ENCODE measurements at places on chromosomes 7 and 10. TPM values are rescaled to one million over a fixed set of nuclear protein-coding genes. Genes with fewer than 3 reads are reported as not detected.

The KAZALD1 gene
- not detected for total RNA-seq

The CPA5 gene
- 9.4 TPM for total RNA-seq

The CD36 gene
- 6.8 TPM for total RNA-seq

The HMX2 gene
- total RNA-seq: not detected

The DMBT1 gene
- total RNA-seq: not detected

The EXOC4 gene
- total RNA-seq: 73.7 TPM

The ZNF277 gene
- 21.6 TPM for total RNA-seq

DNA sequence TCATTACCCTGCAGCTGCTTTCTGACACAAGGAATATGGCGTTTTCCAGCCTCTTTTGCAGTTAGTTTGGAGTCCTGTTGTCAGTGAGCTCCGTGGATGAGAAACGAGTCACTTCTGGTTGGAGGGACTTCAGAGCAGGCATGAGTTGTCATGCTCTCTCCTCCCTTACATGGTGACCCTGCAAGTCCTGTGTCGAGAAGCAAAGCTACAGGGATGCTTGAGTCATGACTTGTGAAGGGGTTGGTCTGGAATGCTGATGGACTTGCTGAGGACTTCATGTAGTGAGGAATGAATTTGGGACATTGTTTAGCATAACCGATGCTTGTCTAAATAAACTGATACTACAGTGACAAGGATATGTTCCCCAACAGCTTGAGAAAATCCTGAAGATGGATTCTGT, 108.8 kb downstream of the ADCYAP1R1 start:
- H3K4me3 ChIP-seq: no peak overlapping the region
- H3K27me3 ChIP-seq: no peaks in the 10 kb centered on the region
- H3K27ac ChIP-seq: no peak overlapping the region
- H3K4me1 ChIP-seq: no peaks in the 10 kb centered on the region
- DNase-seq: no peak

DNA sequence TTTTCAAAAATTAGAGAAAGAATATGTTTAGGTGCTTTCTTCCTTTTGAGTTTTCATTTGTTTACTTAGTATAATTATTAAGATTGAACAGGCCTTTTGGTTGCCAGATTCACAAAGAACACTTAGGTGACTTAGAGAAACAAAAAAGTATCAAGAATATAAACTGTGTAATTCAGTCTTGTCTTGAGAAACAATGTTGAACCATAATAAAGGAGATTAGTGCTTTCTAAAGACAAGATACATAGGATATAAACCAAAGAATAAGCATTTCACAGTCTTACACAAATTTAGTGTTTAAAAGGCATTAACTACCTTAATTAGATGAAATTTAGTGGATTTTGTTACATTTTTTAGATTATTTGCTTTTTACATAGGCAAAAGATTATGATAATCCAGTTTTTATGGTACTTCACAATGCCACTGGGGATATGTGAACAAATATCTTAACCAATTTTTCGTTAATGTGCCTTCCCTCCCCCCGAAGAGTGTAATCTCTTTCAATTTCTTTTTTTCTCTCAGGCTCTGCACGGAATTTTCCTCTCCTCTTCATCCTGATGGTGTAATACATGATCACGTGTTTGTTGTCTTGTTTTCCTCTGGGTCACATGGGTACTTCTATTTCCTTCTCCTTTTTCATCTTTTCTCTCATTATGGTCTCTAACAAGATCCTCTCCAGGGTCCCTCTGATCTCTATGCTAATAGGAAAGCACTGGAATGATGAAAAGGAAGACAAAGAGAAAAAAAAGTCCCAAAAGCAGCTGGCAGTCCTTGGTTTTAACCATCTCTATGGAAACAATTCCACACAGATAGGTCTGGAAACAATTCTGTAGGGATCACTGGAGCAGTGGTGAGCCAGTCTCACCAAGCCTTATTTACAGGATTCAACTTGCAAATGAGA, 3.7 kb upstream of the HNRNPH3 start:
- no peaks in the 10 kb centered on the region for H3K27me3 ChIP-seq
- H3K36me3 ChIP-seq: peaks cover 9% of the 10 kb centered on the region
- no peak for DNase-seq
- H3K27ac ChIP-seq: no peak overlapping the region
- H3K4me3 ChIP-seq: peak overlapping the region; percentile 67
- H3K4me1 ChIP-seq: peaks cover 14% of the 10 kb centered on the region

DNA sequence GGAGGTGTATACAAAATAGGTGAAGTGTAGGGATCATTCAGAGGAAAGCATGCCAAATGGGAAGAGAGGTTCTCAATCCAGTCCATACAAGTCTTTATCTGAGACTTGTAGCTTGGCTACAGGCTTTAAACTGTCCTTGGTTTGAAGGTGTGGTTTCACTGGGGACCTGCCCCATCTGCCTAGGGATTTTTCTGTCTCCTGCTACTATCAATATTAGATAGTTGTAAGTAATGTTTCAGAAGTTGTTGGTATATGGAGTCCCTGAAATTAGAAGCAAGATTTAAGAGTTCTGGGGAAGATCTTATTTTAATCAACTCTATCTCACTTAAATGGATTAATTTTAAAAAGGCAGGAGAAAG, 100.9 kb downstream of the ANKRD7 start:
- no peaks in the 10 kb centered on the region for H3K27me3 ChIP-seq
- peaks cover 3% of the 10 kb centered on the region for H3K4me1 ChIP-seq
- no peak overlapping the region for H3K4me3 ChIP-seq
- no peak overlapping the region for H3K27ac ChIP-seq

DNA sequence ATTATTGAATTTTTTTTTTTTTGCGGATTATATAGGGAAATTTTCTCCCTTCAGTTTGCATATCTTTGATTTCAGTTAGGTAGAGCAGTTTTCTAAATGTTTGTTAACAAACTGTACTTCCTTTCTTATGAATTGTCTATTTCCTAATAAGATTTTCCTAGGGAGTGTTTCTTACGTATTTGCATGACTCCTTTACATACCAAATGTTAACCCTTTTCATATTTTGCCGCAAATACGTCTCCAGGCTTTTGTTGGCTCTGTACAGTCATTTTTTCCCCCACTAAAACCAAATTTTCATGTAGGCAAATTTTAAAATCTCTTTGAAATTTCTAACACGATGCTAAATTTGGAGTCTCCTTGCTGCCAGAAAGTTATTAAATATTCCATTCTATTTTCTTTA, 1.9 kb upstream of the FRAT2 start:
- H3K4me3 ChIP-seq: no peak overlapping the region
- DNase-seq: no peak
- peaks cover 30% of the 10 kb centered on the region for H3K27me3 ChIP-seq
- peaks cover 13% of the 10 kb centered on the region for H3K36me3 ChIP-seq
- H3K27ac ChIP-seq: no peak overlapping the region

GRCh38 chr10:27457261-27457945, 46.7 kb upstream of the RAB18 start:
- H3K4me3 ChIP-seq: no peak overlapping the region
- peaks cover 3% of the 10 kb centered on the region for H3K4me1 ChIP-seq
- H3K27ac ChIP-seq: no peak overlapping the region
- H3K27me3 ChIP-seq: no peaks in the 10 kb centered on the region

GRCh38 chr7:157589680-157590079, 252.9 kb downstream of the DNAJB6 start:
- H3K4me3 ChIP-seq: no peak overlapping the region
- no peak overlapping the region for H3K27ac ChIP-seq
- DNase-seq: no peak
- H3K36me3 ChIP-seq: no peaks in the 10 kb centered on the region
- peaks cover 6% of the 10 kb centered on the region for H3K4me1 ChIP-seq

DNA sequence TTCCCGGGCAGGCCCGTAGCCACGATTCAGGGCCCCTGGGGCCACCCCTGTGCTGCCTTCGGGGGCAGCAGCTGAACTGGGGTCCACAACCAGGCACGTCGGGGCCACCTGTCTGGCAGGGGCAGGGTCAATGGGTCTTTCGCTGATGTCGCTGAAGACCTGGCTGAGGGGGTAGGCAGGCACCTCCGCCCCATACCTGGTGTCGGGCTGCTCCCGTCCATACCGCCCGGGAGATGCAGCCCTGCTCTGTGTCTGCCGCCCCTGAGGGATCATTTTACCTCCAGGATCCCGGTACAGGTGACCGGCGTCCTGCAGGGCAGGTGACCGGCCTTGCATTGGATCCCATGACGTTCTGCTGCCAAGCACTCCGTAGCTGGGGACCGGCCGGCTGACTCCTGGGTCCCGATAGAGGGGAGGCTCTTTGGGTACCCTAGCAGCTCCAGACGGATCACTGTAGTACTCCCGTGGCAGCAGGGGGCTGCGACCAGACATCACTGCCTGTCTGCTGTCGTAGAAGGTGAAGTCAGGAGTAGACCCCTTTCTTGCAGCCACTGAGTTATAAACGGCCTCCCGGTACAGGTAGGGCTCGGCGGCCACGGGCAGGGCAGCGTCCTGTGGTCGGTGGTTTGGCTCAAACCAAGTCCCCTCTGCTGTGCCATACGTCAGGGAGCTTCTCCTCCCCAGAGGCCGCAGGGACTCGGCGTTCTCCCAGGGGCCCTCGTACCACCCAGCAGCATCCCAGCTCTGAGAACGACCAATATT, 85.2 kb downstream of the ZRANB1 start:
- H3K27ac ChIP-seq: no peak overlapping the region
- no peak overlapping the region for H3K4me3 ChIP-seq
- H3K4me1 ChIP-seq: no peaks in the 10 kb centered on the region
- H3K27me3 ChIP-seq: peaks cover 2% of the 10 kb centered on the region
- DNase-seq: no peak

- H3K4me1 ChIP-seq: peaks cover 22% of the 10 kb centered on the region
- H3K36me3 ChIP-seq: no peaks in the 10 kb centered on the region
- H3K4me3 ChIP-seq: peak within 1 kb of the TSS; percentile 92
Measured at GRCh38 chr7:84194484-84195271, at the start of gene SEMA3A. Gene SEMA3A, minus strand, starts transcription at chr7:84194789. Its CDS starts 203 bp downstream, at chr7:84194586.

DNA sequence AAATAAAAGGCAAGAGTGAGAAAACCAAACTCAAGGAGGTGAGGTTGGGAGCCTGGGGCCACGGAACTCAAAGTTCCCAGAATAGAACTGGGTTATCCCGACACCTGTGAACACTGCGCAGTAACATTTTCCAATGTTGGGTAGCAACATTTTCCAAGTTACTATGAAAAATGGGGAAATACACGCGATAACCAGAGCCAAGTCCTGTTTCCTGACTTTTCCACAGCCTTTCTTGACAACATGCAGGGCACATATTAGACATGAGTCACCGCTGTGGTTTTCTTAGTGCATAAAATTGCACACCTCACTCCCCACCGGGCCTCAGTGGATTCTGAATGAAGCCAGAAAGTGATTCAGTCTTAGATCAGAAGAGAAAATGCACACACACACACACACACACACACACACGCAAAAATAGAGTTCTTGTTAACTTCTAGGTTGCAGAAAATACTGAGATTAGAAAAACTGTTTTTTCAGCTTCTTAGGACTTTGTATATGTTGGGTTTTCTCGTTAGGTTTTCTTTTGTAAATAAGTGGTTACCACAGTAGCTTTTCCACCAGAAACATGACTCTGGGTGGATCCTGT, 70.0 kb downstream of the CAMK1D start:
- H3K36me3 ChIP-seq: peaks cover under 1% of the 10 kb centered on the region
- H3K27ac ChIP-seq: no peak overlapping the region
- peaks cover 15% of the 10 kb centered on the region for H3K4me1 ChIP-seq
- H3K27me3 ChIP-seq: peaks cover 2% of the 10 kb centered on the region

- DNase-seq: no peak
- H3K27me3 ChIP-seq: peaks cover 6% of the 10 kb centered on the region
- H3K4me1 ChIP-seq: peaks cover 15% of the 10 kb centered on the region
- H3K4me3 ChIP-seq: no peak overlapping the region
- no peak overlapping the region for H3K27ac ChIP-seq
Measured at GRCh38 chr10:48302515-48303476, 3.7 kb upstream of the MAPK8 start.

DNA sequence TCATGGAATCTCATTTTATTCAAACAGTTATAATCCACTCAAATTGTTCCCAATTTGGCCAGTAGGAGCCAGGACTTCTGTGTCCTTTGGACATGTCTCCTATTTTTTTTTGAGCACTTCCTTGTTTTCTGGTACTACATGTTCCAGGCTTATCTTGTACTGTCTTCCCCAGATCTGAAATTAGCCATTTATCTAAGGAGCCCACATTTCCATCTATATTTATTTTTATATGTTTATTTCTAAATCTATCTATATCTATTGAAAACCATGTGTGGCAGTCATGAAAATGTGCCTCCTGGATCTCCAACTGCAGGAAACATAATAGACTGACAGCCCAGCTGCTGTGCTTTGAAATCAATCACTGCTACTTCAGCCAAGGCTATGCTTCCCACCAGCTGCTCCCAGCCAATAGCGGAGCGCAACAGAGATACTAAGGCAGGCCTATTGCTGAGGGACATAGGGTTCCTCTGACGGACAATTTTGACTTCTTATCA, 147.1 kb downstream of the LRRC4 start:
- H3K4me3 ChIP-seq: no peak overlapping the region
- peaks cover 14% of the 10 kb centered on the region for H3K36me3 ChIP-seq
- no peaks in the 10 kb centered on the region for H3K27me3 ChIP-seq
- no peak overlapping the region for H3K27ac ChIP-seq

GRCh38 chr7:16558761-16559302, 32.2 kb downstream of the LRRC72 start:
- H3K27ac ChIP-seq: no peak overlapping the region
- no peak for DNase-seq
- no peak overlapping the region for H3K4me3 ChIP-seq
- H3K27me3 ChIP-seq: no peaks in the 10 kb centered on the region

GRCh38 chr7:24665564-24666294, 91.5 kb downstream of the GSDME start:
- no peaks in the 10 kb centered on the region for H3K4me1 ChIP-seq
- H3K36me3 ChIP-seq: no peaks in the 10 kb centered on the region
- no peaks in the 10 kb centered on the region for H3K27me3 ChIP-seq
- H3K27ac ChIP-seq: no peak overlapping the region
- no peak overlapping the region for H3K4me3 ChIP-seq

DNA sequence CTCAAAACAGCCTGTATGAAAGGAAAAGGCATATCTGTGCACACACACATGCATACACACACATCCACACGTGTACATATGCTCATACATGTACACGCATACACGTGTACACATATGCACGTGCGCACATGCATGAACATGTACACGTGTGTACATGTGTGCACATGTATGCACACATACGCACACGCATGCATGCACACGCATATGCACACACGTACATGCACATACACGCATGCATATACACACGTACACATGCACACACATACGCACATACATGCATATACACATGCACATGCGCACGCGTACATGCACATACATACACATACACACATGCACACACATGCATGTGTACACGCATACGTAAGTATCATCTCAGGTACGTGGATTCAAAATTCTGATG, 19.4 kb downstream of the DIP2C start:
- H3K4me1 ChIP-seq: no peaks in the 10 kb centered on the region
- H3K4me3 ChIP-seq: no peak overlapping the region

GRCh38 chr7:80302636-80303035, 168.0 kb downstream of the GNAI1 start:
- no peaks in the 10 kb centered on the region for H3K36me3 ChIP-seq
- DNase-seq: no peak
- no peaks in the 10 kb centered on the region for H3K4me1 ChIP-seq
- no peak overlapping the region for H3K27ac ChIP-seq
- no peak overlapping the region for H3K4me3 ChIP-seq

DNA sequence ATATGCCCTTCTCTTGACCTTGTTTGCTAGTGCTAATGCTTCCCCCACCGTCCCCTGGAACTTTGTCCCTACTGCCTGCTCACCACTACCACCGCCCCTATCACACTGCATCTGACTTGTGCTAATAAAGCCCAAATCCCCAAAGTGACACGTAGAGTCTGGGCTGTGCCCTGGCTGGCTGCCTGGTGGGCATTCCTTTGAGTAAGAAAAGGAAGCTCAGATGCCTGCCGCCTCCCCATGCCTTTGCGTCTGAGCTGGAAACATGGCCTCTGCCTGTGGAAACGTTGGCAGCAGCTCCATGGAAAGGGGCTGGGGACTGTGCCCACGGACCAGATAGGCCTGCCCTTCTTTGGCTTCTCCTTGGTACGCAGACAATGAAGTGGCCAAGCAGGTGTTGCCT, 138.3 kb downstream of the CYP26A1 start:
- H3K4me3 ChIP-seq: no peak overlapping the region
- no peaks in the 10 kb centered on the region for H3K36me3 ChIP-seq
- no peak for DNase-seq
- no peak overlapping the region for H3K27ac ChIP-seq
- H3K4me1 ChIP-seq: no peaks in the 10 kb centered on the region
